ENCODE measurements at places on chromosomes 6 and 20. TPM values are rescaled to one million over a fixed set of nuclear protein-coding genes. Genes with fewer than 3 reads are reported as not detected.

Gene AVP
- not detected for total RNA-seq

- peaks cover 2% of the 10 kb centered on the region for H3K36me3 ChIP-seq
- H3K4me1 ChIP-seq = no peaks in the 10 kb centered on the region
- H3K4me3 ChIP-seq = no peak overlapping the region
- H3K27me3 ChIP-seq = no peaks in the 10 kb centered on the region
These were observed 35.8 kb downstream of the TBX18 start for GRCh38 chr6:84728602-84729001.

- H3K36me3 ChIP-seq = no peaks in the 10 kb centered on the region
- H3K4me1 ChIP-seq = peaks cover 6% of the 10 kb centered on the region
- no peak overlapping the region for H3K4me3 ChIP-seq
- no peak overlapping the region for H3K27ac ChIP-seq
These were observed 83.4 kb upstream of the TOP1 start for GRCh38 chr20:40945189-40945588.

Gene WFDC8
- total RNA-seq = not detected

Gene PRRT1
- 0.67 TPM for total RNA-seq

DNA sequence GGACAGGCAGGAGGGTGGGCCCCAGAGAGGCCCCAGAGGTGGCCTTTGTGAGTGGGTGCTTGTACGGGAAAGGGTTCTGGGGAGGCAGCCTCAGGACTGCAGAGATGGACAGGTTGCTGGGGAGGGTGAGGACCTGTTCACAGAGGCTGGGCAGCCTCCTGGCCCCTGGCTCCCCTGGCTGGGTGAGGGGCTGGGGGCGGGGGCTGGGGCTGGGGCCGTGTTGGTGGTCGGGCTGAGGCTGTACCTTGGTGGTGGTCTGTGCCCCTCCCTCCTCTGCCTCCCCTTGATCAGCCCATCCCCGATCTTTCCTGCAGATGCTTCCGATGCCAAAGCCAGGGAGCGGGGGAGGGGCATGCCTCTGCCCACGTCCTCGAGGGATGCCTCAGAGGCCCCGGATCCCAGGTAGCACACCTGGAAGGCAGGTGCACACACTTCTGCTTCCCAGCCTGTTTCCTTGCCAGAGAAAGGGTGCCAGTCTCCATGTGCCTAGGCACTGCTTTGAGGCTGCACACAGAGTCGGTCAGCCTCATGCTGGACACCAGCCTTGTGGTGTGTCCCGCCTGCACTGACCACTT, 4.8 kb downstream of the TCEA2 start:
- H3K36me3 ChIP-seq = no peaks in the 10 kb centered on the region
- no peak for DNase-seq
- H3K27me3 ChIP-seq = no peaks in the 10 kb centered on the region
- H3K27ac ChIP-seq = no peak overlapping the region
- H3K4me3 ChIP-seq = no peak overlapping the region
